ENCODE measurements at places on chromosomes 1 and 21. TPM values are rescaled to one million over a fixed set of nuclear protein-coding genes. Genes with fewer than 3 reads are reported as not detected.

GRCh38 chr1:110170766-110171733 is 20.8 kb downstream of the SLC6A17 start:
- no peaks in the 10 kb centered on the region for H3K4me1 ChIP-seq
- H3K4me3 ChIP-seq: no peak overlapping the region
- no peaks in the 10 kb centered on the region for H3K36me3 ChIP-seq
- no peak overlapping the region for H3K27ac ChIP-seq
- DNase-seq: no peak
- H3K27me3 ChIP-seq: peaks cover 3% of the 10 kb centered on the region

GRCh38 chr1:168751195-168751650 is 22.2 kb upstream of the DPT start:
- no peak overlapping the region for H3K27ac ChIP-seq
- H3K27me3 ChIP-seq: no peaks in the 10 kb centered on the region
- H3K4me3 ChIP-seq: no peak overlapping the region
- H3K36me3 ChIP-seq: no peaks in the 10 kb centered on the region

GRCh38 chr1:219985169-219985568 is 56.8 kb upstream of the SLC30A10 start:
- H3K4me3 ChIP-seq: no peak overlapping the region
- no peaks in the 10 kb centered on the region for H3K27me3 ChIP-seq
- H3K36me3 ChIP-seq: peaks cover 32% of the 10 kb centered on the region
- H3K4me1 ChIP-seq: no peaks in the 10 kb centered on the region
- no peak for DNase-seq
- no peak overlapping the region for H3K27ac ChIP-seq

DNA sequence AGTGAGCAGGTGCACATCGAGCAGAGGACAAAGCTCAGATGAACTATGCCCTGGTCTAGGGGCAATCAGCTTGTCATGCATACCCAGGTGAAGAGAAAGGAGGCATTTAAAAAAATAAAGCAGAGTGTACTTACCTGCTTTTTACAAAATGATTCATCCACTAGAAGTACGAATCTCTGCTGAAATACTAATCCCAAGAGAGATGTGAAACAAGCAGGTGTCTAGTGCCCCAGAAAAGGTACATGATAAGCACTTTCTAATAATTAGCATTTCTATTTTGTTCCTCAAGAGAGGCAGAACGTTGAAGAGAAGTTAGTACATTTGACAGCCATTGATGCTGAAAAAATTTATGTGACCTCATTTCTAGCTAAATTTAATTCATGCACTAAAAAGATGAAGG is 31.1 kb downstream of the CHODL start:
- no peak for DNase-seq
- H3K4me3 ChIP-seq: no peak overlapping the region
- H3K4me1 ChIP-seq: no peaks in the 10 kb centered on the region
- no peak overlapping the region for H3K27ac ChIP-seq
- H3K27me3 ChIP-seq: no peaks in the 10 kb centered on the region

DNA sequence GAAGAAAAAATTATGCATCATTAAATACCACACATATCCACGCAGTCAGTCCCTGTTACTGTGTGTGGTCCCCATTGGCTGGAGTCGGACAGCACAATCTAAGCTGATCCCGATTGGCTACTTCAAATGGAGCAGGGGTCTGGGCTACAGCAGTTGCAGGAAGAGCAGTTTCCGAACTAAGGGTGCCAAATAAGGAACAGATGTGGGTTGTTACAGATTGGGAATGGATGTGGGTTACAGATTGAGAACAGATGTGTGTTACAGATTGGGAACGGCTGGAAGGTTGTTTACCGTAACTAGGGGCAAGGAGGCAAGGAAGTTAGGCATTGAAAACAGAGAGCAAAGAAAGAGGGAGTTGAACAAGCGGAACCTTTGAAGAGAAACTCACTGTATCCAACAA is 19.9 kb downstream of the OR2L13 start:
- no peak overlapping the region for H3K27ac ChIP-seq
- DNase-seq: no peak
- H3K27me3 ChIP-seq: no peaks in the 10 kb centered on the region
- H3K4me3 ChIP-seq: no peak overlapping the region

DNA sequence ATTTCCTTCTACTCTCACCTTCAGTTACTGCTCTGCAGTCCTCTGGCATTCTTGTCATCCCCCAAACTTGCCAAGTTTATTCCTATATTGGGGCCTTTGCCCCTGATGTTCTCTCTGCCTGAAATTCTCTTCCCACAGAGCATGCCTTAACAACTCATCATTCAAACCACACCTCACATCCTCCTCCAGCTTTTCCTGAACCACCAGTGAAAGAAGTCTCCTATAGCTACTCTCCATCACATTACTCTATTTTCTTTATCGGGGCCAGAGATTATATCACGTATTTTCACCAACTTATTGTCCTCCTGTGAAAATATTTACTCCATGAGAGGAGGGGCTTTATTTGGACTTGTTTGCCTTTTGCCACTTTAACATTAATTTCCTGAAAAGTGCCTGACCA is 32.1 kb downstream of the EXTL2 start:
- DNase-seq: no peak
- no peaks in the 10 kb centered on the region for H3K36me3 ChIP-seq
- no peaks in the 10 kb centered on the region for H3K27me3 ChIP-seq
- no peak overlapping the region for H3K4me3 ChIP-seq
- H3K4me1 ChIP-seq: peaks cover 6% of the 10 kb centered on the region
- no peak overlapping the region for H3K27ac ChIP-seq

DNA sequence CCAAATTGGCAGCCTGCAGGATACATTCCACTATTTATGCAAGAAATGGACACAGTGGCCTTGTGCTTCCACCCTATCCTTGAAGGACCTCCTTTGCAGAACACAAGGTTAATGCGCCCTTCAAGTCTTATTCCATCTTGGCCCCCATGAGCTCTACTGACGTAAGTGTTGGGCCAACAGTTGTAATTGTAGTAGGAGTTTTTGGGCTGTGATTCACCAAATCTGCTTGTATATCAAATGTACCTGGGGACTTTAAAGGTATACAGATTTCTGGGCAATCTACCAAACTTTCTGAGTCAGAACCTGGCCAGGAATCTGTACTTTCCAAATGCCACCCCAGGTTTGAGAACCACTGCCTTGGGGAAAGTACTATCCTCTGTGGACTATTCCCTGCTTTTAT is 100.9 kb upstream of the MARK1 start:
- no peaks in the 10 kb centered on the region for H3K36me3 ChIP-seq
- DNase-seq: no peak
- H3K27ac ChIP-seq: no peak overlapping the region
- H3K4me3 ChIP-seq: no peak overlapping the region

Gene LRRC39
- total RNA-seq: 0.94 TPM

Gene APOBEC4
- total RNA-seq: 5.3 TPM

Gene OR2L2
- not detected for total RNA-seq

GRCh38 chr1:229248821-229249817 is 21.8 kb upstream of the RAB4A start:
- no peaks in the 10 kb centered on the region for H3K4me1 ChIP-seq
- no peak overlapping the region for H3K4me3 ChIP-seq
- no peaks in the 10 kb centered on the region for H3K27me3 ChIP-seq
- H3K27ac ChIP-seq: no peak overlapping the region

GRCh38 chr1:207863893-207864535 is 46.9 kb downstream of the CD34 start:
- no peaks in the 10 kb centered on the region for H3K27me3 ChIP-seq
- peaks cover 25% of the 10 kb centered on the region for H3K4me1 ChIP-seq
- peak overlapping the region; percentile 34 for H3K27ac ChIP-seq
- no peak for DNase-seq

Gene FCRL6
- total RNA-seq: 0.77 TPM

Gene AIM2
- 0.97 TPM for total RNA-seq

Gene KRTAP10-12
- total RNA-seq: not detected

DNA sequence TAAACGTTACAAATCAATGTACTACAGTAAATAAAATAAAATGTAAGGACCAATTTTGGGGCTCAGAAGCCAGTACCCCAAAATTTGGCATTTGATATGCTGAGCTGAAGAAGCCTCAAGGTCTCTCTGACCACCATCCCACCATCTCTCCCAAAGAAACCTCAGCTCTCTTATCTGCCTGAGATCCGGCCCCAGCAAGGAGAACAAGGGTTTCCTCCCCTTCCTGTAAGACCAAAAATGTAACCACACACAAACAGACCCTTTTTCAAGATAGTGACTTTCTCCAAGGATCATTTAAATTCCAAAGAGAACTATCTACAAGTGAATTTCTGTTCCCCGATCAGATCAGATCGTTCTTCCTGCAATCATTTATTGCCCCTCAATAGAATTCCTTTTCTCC is 68.1 kb upstream of the SLC45A1 start:
- H3K27ac ChIP-seq: no peak overlapping the region
- no peak for DNase-seq
- no peaks in the 10 kb centered on the region for H3K36me3 ChIP-seq

- H3K27ac ChIP-seq: no peak overlapping the region
- peaks cover 2% of the 10 kb centered on the region for H3K4me1 ChIP-seq
- no peaks in the 10 kb centered on the region for H3K27me3 ChIP-seq
- H3K36me3 ChIP-seq: no peaks in the 10 kb centered on the region
- no peak for DNase-seq
Measured at GRCh38 chr1:118262865-118263264, 77.8 kb upstream of the SPAG17 start.

GRCh38 chr1:234262754-234263105 is 110.5 kb upstream of the COA6 start:
- no peak for DNase-seq
- no peaks in the 10 kb centered on the region for H3K27me3 ChIP-seq

Gene PPIAL4G
- total RNA-seq: 0.12 TPM

Gene PHF13
- total RNA-seq: 20.6 TPM

GRCh38 chr1:152034324-152034653 is 2.5 kb downstream of the S100A11 start:
- DNase-seq: no peak
- peaks cover 26% of the 10 kb centered on the region for H3K36me3 ChIP-seq
- no peak overlapping the region for H3K4me3 ChIP-seq

GRCh38 chr1:165849353-165850133 is 22.1 kb downstream of the UCK2 start:
- no peaks in the 10 kb centered on the region for H3K27me3 ChIP-seq
- H3K4me1 ChIP-seq: peaks cover 14% of the 10 kb centered on the region
- no peak overlapping the region for H3K4me3 ChIP-seq
- no peak for DNase-seq

- H3K27ac ChIP-seq: no peak overlapping the region
- peaks cover 7% of the 10 kb centered on the region for H3K27me3 ChIP-seq
Measured at GRCh38 chr1:13517193-13517812, 3.5 kb upstream of the LRRC38 start.

Gene OLIG2
- total RNA-seq: 1.1 TPM

DNA sequence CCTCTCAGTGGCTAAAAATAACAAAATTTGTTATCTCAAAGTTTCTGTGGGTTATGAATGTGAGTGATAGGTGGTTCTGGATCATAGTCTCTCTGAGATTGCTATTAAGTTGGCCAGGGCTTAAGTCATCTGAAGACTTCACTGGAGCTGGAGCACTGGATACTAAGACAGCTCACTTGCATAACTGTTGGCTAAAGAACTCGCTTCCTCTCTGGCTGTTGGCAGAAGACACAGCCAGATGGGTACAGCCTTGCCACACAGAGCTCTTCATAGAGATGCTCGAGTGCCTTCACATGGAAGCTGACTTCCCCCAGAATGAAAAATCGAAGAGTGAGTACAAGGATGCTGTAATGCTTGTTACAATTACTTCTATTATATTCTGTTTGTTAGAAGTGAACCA is 333.8 kb downstream of the ZP4 start:
- H3K27ac ChIP-seq: no peak overlapping the region
- DNase-seq: no peak
- peaks cover 2% of the 10 kb centered on the region for H3K27me3 ChIP-seq
- no peaks in the 10 kb centered on the region for H3K36me3 ChIP-seq
- no peak overlapping the region for H3K4me3 ChIP-seq

Gene PSRC1
- total RNA-seq: 4.7 TPM

- H3K27ac ChIP-seq: no peak overlapping the region
- DNase-seq: no peak
- no peaks in the 10 kb centered on the region for H3K27me3 ChIP-seq
- H3K4me1 ChIP-seq: no peaks in the 10 kb centered on the region
- no peak overlapping the region for H3K4me3 ChIP-seq
- peaks cover 6% of the 10 kb centered on the region for H3K36me3 ChIP-seq
Measured at GRCh38 chr1:108976658-108977057, 13.4 kb upstream of the CLCC1 start.

- no peaks in the 10 kb centered on the region for H3K36me3 ChIP-seq
- H3K27ac ChIP-seq: no peak overlapping the region
Measured at GRCh38 chr1:181044449-181044966, 10.7 kb downstream of the MR1 start.

GRCh38 chr1:214136324-214136919 is 144.5 kb upstream of the SMYD2 start:
- no peaks in the 10 kb centered on the region for H3K4me1 ChIP-seq
- no peak overlapping the region for H3K4me3 ChIP-seq
- H3K36me3 ChIP-seq: no peaks in the 10 kb centered on the region

- no peak for DNase-seq
- H3K27me3 ChIP-seq: no peaks in the 10 kb centered on the region
- H3K27ac ChIP-seq: no peak overlapping the region
- H3K4me1 ChIP-seq: no peaks in the 10 kb centered on the region
- H3K4me3 ChIP-seq: no peak overlapping the region
Measured at GRCh38 chr1:45272913-45273371, 53.8 kb upstream of the HPDL start.

Gene TMEM82
- not detected for total RNA-seq

DNA sequence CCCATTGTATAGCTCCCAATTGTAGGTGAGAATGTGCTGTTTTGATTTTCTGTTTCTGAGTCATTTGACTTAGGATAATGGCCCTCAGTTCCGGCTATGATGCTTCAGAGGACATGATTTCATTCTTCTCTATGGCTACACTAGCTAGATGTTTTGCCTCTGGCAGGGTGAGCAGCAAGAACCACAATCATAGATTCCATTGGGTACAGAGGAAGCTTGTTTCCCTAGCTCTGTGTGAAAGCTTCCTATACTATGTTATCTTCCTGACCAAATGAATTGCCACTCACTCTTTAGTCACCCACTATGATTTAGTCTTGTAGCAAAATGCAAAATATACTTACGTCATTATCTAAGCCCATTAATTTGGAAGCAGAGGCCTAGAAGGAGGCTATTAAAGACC is 616.3 kb downstream of the PLA2G4A start:
- no peak overlapping the region for H3K27ac ChIP-seq
- H3K4me3 ChIP-seq: no peak overlapping the region
- no peaks in the 10 kb centered on the region for H3K27me3 ChIP-seq
- no peak for DNase-seq

Gene NR1I3
- not detected for total RNA-seq

Gene CLCA4
- 0.11 TPM for total RNA-seq

- H3K4me3 ChIP-seq: no peak overlapping the region
- H3K27me3 ChIP-seq: no peaks in the 10 kb centered on the region
- no peaks in the 10 kb centered on the region for H3K36me3 ChIP-seq
- H3K27ac ChIP-seq: no peak overlapping the region
- peaks cover 19% of the 10 kb centered on the region for H3K4me1 ChIP-seq
- DNase-seq: no peak
Measured at GRCh38 chr21:38905752-38906151, 100.0 kb downstream of the ETS2 start.

Gene FAM72B
- total RNA-seq: 1.1 TPM

GRCh38 chr1:26978901-26979300 is 14.6 kb upstream of the TRNP1 start:
- no peak overlapping the region for H3K27ac ChIP-seq
- no peaks in the 10 kb centered on the region for H3K36me3 ChIP-seq
- H3K4me3 ChIP-seq: no peak overlapping the region
- DNase-seq: no peak

All from lung (tissue), 17 donors.